Effector CD4-positive, alpha-beta T cell (primary cell): ENCODE measurements at places on chromosomes 6 and 20.
A peak's percentile ranks its signal among the peaks of the same experiment; 100 is the strongest.

GRCh38 chr6:119497988-119498727 is 148.6 kb upstream of the MAN1A1 start:
- DNase-seq: no peak

DNA sequence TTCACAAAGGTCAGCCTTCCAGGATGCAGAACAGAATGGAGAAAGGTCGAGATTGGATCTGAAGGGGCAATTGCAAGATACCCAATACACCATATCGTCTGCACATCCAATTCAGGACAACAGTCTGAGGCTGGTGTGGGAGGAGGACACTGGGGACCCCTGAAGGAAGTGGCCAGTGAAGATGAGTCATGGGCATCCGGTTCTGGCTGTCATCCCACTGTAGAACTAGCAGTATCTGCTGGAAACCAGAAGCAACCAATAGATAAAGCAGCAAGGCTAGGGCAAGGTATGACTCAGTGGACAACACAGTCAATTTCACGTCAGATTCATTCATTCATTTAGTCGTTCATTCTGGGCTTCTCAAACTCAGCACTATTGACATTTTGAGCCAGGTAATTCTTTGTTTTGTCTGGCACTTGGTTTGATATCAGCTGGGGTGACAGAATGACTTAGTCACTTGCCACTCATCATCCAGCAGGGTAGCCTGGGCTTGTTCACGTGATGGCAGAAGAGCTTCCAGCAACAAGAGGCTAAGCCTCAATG is 30.3 kb upstream of the SHLD1 start:
- no peak for DNase-seq

DNA sequence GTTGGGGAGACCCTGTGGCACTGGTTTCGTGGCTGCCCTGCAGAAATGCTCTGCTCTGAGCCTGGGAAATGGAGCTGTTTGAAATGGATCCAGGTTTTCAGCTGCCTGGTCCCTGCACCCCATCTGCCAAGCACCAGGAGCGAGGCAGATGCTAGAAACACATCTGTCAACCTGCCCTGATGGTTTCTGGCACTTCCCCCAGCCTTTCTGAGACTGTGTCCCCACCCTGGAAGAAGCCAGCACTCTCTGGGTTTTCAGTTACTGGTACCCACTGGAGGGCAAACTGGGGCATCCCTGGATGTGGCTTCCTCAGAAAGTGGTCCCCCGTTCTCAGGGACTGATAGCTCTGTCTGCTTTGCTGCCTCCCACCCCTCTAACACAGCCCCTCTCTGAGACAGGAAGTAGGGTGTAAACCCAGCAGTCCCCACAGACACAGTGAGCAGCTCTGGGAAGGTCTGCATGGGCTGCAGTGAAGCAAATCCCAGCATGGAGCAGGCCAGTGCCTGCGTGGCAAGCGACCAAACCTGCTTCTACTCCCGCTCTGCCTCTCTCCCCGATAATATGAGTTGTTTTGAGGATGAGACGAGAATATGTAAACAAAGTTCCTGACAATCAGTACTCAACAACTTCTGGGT is 54.2 kb upstream of the MAFB start:
- DNase-seq: no peak

DNA sequence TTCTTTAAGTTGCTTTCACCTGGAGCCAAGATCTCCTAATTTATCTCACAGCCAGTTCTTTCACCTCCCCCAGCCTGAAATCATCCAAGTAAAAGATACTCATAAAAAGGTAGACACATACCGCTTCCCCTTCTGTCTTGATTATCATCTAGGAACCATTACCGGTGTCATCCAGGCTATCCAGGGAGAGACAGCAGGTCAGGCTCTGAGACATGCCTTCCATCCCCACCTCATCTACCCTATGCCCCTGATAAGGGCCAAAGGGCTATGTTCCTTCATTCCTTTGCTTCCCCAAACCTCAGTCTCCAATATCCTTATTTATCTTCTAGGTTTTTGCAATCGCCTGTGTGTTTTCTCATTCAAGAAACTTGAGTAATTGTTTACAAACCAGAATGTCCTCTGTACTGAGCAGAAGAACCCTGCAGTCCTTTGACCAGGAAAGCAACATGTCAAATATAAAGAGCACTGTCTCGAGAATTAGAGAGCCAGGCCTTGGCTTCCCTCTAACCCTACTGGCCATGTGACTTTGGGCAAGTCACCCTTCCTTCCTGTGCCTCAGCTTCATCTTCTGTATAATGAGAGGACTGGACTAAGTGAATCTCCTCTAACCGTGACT is 41.0 kb downstream of the TNFRSF21 start:
- no peak for DNase-seq

DNA sequence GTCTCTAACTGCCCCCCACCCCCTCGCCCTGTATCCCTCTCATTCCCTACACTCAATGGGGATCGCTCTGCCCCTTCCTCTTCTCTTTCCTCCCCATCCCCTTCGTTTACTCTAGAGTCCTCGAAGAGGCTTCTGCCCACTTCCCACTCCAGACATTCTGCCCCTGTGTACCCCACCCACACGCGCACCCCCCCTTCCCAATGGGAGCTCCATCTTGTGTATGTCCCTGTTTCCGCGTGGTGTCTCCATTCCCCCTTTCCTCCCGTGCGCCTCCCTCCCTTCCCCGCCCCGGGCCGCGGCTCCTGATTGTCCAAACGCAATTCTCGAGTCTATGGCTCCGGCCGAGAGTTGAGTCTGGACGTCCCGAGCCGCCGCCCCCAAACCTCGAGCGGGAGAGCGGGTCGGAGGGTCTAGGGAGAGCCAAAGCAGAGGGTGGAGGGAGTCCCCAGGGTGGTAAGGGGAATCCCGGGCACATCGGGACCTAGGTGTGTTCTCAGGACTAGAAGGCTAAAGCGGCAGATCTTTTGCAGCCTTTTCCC is 679 bp upstream of the RING1 start:
- DNase-seq: no peak

GRCh38 chr6:163288915-163289314 is 125.6 kb upstream of the QKI start:
- no peak for DNase-seq

- no peak for DNase-seq
Observed at GRCh38 chr6:83199173-83199862, 6.2 kb downstream of the RWDD2A start.

GRCh38 chr20:43550456-43550855 is 8.4 kb upstream of the SGK2 start:
- DNase-seq: no peak

GRCh38 chr6:105626295-105627158 is 223.6 kb upstream of the PREP start:
- DNase-seq: no peak

DNA sequence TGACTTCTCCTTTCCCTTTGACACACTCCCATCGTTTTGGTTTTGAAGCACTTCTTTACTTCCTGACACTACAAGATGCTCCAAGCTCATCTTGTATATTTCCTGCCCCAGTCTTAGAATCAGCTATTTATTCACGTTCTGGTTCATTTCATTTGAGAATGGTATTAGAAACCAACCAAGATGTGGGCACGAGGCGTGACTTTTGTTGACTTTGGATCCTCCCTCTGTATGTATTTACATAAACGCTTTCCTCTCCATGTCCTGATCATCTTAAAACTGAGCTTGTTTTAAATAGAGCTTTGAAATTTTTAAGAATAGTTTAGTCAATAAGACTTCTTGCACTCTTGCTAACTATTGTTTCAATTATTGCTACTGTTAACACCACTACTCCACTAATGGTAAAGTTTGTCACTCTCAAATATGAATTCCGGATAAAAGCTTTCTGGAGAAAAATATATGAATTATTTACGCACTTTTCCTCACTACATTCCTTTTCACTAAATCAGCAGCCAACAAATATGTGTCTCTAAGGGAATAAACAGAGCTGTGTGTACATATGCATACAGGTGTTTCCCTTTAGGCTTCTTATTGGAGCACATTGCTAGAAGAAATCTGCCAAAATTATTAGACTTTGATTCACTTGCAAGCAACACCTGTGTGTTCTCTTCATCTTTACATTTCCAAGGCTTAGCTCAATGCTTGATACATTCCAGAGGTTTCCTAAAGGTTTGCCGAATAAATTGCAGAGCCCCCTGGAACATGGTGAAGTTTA is 77.3 kb upstream of the TMEM244 start:
- DNase-seq: no peak

GRCh38 chr6:151056230-151056907 is 183.4 kb upstream of the AKAP12 start:
- no peak for DNase-seq

GRCh38 chr6:37934276-37934675 is 114.7 kb downstream of the ZFAND3 start:
- DNase-seq: no peak

GRCh38 chr6:87701344-87701675 is 723 bp downstream of the AKIRIN2 start:
- no peak for DNase-seq

DNA sequence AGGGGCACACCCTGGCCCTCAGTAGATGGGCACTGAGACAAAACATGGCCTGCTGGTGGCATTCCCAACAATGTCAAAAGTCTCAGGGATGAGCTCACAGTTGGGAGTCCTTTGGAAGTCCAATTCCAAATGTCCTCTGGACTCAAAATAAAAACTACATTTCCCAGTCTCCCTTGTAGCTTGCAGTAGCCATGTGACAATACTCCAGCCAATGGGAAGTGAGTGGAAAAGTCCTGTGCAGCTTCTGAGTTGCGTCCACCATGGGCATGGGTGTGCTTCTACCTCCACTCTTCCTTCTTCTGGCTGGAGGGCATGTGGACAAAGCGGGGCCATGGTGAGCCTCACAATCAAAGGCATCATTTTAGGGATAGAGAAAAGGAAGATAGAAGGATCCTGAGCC is 5.8 kb upstream of the ADAM33 start:
- no peak for DNase-seq

DNA sequence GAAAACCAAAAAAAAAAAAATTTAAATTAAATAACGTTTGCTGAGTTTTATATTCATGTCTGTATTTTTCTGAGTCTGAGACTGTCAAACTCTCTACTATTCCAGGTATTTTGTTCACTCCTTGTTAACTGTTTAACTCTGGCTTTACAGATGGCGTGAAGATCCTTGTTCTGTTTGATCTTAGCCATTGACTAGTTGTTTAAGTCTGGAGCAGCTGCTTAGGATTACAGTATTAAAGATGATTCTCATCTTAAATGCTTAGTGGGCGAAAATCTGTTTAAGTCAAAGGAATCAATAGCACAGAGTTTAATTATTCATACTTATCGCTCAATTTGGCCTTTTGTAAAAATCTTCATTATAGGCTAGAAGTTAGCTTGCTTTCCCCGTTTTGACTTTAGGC is 2.4 kb downstream of the PHACTR2 start:
- DNase-seq: no peak

DNA sequence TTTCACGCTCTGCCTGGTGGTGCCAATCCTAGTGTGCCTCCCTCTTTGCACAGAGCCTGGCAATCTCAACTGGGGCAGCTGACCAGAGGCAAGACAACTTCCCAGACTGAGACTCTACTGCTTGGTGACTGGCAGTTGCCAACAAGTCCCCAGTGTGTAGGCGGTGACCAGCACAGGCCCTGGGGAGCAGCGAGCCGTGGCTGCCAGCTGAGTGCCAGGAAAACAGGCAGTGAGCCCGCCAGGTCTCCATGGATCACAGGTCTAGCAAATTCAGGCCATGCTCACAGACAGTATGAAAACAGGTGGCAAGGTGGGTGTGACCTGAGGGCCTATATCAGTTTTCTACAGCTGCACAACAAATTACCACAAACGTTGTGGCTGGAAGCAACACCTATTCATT is 289.9 kb downstream of the KIF16B start:
- DNase-seq: no peak

DNA sequence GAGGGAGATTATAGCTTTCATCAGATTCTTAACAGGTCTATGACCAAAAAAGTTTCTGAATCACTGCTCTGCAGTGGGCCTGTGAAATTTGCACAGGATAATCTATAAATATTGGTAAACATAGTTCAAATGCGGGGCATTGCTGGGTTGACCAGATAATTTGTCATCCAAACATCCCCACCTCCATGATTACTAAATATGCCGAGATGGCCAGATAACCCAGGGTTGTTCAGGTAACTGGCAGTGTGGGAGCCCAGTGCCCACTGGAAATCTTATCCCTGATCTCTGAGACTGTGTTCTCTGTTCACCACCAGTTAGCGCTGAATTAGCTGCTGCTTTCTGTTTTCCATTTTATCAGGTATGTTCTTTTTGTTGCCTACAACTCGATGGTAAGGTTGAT is 21.4 kb downstream of the PTK7 start:
- DNase-seq: no peak

- no peak for DNase-seq
Observed at GRCh38 chr6:45714006-45714730, 301.5 kb downstream of the CLIC5 start.

DNA sequence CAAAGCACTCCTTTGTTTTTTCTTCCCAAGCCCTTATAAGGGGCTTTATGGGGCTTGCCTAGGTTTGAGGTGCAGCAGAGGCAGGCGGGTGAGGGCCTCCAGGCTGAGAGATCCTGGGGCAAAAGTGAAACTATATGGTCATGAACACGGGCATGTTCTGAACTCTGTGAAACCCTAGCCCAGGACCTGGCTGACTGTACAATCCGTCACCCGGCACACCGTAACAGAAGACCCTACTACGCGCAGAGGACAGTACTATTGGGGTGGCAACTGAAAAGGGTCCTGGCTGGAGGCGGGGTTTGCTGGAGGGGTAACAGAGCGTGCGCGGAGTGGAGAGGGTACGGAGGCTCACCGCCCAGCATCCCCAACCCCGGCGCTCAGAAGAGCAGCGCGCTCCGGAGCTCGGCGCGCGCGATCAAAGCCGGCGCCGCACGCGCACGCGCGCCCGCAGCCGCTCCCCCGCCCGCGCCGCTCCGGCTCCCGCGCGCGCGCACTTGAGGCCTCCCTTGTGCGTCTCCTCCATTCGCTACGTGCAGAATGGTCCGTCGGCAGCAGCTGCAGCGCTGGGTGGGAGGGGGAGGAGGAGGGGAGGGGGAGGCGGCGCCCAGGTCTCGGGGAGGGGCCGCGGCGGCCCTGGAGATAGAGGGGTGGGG is 54.2 kb downstream of the MRPL14 start:
- DNase-seq: peak; percentile 53

- no peak for DNase-seq
Observed at GRCh38 chr6:117483645-117484016, 1.2 kb downstream of the DCBLD1 start.

DNA sequence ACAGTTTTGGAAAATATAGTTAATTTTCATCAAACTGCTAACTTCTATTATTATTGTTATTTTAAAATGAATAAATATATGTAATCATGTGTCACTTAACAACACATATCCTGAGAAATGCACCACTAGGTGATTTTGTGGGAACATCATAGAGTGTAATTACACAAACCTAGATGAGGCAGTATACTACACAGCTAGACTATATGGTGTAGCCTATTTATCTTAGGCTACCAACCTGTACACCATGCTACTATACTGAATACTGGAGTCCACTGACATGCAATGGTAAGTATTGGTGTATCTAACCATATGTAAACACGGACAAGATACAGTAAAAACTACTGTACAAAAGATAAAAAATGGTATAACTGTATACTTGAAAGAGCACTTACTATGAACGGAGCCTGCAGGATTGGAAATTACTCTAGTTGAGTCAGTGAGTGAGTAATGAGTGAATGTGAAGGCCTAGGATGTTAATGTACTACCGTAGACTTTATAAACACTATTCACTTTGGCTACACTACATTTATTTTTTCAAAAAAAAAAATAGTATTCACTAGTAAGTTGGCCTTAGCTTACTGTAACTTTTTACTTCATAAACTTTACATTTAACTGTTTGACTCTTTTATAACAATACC is 72.4 kb downstream of the ASCC3 start:
- no peak for DNase-seq
